ENCODE measurements at places on chromosomes 7 and 10.
A peak's percentile ranks its signal among the peaks of the same experiment; 100 is the strongest.

GRCh38 chr10:87799860-87800259 is 18.2 kb downstream of the ATAD1 start:
- DNase-seq, result no peak

DNA sequence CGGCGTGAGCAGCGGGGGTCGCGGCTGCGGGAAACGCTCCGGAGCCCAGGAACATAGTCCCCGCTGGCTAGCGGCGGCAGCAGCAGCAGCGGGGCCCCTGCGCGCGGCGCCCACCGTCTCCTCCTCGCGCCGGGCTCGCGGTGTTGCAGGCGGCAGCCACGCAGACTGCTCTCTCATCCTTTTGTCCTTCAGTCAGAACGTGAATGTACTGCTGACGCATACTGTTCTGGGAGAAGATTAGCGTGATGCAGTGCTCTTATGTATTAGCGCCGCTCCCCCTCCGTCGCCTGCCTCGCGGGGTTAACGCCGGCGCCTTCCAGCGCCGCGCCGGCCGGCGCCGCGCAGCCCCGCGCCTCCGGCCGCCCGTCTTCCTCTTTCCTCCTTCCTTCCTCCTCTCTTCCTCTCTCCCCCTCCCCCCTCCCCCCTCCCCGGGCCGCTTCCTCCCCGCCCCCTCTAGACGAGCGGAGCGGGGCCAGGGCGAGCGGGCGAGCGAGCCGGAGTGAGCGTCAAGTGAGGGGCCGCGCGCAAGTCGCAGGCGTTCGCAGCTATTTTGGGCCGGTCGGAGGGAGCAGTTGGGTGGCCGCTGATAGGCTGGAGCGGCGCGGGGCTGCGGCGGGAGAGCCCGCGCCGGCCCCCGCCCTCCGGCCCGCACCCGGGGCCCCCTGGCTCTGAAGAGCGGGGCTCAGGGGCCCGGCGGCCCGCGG is 816 bp upstream of the LRRC4 start:
- DNase-seq, result peak; percentile 15

DNA sequence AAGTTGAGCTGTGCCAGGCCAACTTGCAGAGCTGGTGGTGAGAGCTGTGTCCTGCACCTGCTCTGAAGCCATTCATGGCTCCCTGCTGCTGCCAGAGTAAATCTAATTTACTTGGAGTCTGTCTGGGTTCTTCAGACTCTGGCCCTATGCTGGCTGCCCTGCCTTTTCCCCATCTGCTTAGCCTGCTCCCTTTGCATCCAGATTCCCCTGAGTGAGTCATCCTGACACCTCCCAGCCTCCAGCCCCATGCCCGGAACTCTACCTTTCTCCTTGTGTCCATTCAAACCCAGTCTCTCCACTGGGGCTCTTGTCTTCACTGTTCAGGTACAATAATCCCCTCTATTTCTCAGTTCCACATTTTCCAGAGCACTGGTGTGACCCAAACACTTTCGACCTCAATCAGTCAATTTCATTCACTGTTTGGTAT is 434.4 kb upstream of the ZMIZ1 start:
- DNase-seq, result no peak

- no peak for DNase-seq
Measured at GRCh38 chr7:18597754-18598153, 102.2 kb downstream of the HDAC9 start.

DNA sequence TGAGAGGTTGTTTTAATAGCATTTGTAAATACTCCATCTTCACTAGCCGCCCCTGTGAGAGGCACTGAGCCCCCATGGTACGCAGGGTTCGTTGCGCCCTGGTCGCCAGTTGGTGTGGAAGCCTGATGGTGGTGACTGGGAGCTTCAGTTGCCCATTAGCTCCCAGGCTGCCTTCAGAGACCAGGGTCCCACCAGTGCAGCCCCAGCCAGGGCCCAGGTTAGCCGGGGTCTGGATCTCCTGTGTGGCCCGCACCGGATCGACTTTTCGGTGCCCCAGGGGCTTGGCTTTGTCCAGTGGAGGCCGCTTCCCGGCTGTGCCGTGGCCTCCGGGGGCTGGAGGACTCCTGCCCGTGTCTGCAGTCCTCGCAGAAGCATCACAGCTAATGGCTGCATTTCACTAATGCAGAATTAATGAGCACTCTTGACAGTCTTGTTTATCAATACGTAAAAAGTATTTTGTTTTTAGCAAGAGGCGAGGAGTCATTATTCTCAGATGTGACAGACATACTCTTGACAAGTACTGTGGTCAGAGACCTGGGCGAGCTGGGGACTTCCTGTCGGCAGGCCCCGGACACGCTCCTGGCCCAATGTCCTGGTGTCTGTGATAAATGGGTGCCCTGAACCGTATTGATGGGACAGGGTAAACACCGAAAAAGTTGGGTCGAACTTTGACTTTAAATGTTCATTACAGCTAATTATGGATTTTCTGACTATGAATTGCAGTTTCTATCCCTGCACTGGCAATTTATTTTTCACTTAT is 99.8 kb downstream of the NKX6-2 start:
- no peak for DNase-seq

DNA sequence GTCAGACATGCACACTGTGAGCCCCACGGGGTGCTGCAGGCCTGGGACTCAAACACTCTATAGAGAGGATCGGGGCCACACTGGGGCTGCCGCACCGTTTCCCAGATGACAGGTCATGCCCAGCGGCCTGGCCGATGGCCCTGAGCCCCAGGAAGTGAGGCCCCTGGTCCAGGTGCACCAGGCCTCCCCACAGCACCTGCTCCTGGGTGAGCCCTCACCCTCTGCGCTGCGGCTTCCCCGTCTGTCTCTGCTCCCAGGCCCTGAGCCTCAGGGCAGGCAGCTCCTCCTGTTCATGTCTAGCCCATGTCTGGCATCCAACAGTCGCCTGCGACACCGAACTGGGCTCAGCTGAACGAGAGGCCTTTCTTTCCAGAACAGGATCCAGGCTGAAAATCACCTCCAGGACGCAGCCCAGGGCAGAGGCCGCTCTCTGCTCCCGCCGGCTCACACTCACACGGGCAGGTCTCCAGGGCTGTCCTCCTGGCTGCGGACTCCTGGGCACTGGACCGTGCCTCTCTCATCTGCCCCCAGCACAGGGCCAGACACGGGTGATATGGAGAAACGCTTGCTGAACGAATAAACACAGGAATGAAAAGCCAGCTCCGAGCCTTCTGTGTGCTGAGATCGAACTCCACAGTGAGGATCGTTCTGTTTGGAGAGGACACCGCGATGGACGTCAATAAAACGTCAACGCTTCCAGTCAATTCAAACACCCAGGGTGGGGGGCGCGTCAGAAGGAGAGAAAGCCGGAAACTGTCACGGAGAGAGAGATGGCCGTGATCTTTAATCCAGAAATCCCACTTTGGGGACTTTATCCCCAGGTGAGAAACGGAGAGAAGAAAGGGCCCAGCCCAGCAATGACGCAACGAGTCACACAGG is 202.4 kb downstream of the ELFN1 start:
- no peak for DNase-seq

GRCh38 chr10:12631216-12631615 is 281.9 kb downstream of the CAMK1D start:
- DNase-seq, result no peak

Measured in stimulated activated CD8-positive, alpha-beta memory T cell treated with anti-CD3 and anti-CD28 coated beads, Interleukin-12 subunit alpha, Interleukin-12 subunit beta, amount 100 ng/mL, for 4 hours (primary cell).